ENCODE measurements at places on chromosomes 6 and 20.

DNA sequence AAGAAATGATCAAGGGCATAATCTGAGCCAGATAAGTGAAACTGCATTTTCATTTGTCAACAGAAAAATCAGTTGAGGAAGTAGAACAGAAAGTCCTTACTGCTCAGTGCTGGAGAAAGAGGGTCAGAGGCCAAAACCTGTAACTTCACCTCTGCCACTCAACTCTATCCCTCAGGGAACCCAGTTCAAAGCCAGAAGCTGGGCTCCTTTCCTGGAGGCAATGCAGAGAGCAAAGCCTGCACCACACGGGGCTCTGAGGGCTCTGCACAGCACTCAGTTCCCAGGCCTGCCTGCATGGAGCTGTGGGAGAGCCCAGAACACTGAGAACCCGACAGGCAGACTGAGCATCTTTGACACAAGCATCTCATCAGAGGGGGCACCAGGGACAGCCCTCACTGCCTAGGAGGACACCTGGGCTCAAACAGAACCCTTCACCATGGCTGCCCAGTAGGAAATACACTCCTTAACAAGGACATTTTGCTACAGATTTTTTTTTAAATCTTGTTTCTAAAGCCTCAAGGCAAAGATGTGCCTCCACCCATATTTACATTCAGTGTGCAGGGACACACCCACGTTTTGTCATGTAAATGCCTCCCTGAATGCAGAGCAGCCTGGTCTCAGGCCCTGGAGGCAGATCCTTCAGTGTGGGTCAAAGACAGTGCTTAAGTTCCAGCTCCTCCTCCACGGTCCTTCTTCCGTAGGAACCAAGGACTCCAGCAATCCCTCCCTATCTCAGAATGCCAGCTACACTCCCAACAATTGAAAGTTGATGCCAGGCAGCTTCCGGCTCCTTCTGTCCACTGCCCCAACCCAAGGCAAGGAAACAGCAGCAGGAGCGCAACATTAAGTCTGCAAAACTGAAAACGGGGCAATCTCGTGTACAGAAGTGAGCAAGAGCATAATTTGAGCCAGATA lies 6.6 kb downstream of the RNASET2 start:
- DNase-seq = no peak

- DNase-seq = no peak
Measured at GRCh38 chr20:49521356-49521755, 38.9 kb upstream of the KCNB1 start.

- no peak for DNase-seq
Measured at GRCh38 chr20:51428401-51429143, 113.9 kb downstream of the NFATC2 start.

GRCh38 chr6:26392932-26393636 lies 9.0 kb upstream of the BTN3A1 start:
- no peak for DNase-seq

- DNase-seq = no peak
Measured at GRCh38 chr6:93040375-93040774, 379.0 kb downstream of the EPHA7 start.

- no peak for DNase-seq
Measured at GRCh38 chr20:37729452-37729851, 35.6 kb downstream of the CTNNBL1 start.

- DNase-seq = no peak
Measured at GRCh38 chr6:52994839-52995088, 320 bp downstream of the GSTA4 start.

DNA sequence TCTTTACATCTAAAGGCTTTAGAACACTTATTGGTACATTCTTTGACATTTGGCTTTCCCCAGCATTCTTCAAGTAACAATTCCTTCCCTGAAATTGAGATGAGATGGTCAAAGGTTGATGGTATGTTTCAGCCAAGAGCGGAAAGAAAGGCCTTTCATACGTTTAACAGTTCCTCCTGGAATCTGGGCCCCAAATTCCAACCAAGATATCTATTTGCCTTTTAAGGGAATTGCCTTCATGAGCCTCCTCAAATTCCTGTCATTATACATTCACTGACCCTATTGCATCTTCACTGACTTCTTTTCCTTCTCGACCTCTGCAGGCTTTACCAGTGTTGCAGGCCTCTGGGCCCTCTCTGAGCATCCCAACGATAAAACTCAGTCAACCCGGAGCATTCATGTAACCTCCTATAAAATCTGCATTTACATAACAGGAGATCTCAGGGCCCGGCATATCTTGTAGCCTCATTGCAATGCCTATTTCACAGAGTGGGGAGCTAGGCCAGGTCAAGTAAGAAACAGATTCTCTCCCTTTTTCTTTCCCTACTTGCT lies 18.3 kb upstream of the WFDC9 start:
- no peak for DNase-seq
